ENCODE measurements at places on chromosomes 7 and 10. TPM values are rescaled to one million over a fixed set of nuclear protein-coding genes. Genes with fewer than 3 reads are reported as not detected.

Gene IL6
- total RNA-seq = 8.5 TPM

Gene GDF2
- not detected for total RNA-seq

Gene TMEM196
- total RNA-seq = not detected

- DNase-seq = peak; percentile 37
Measured at GRCh38 chr7:90594751-90595317, 1.3 kb upstream of the CDK14 start.

DNA sequence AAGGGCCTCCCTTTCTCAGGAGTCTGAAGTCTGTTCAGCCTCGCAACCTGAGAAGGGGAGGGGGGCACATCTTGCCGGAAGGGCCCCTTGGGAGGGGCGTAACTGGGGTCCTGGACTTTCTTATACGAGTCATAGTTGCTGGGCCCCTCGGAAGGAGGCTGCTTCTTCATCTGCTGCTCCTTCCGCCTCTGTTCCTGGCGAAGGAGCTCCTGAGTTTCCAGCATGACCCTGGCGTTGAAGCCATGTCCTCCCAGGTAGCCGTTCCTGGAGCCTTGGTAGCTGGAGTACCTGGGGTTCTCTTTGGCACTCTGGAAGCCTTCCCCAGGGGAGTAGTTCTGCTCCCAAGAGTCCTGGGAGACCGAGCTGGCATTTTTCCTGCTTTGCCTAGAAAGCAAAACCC, 703.9 kb downstream of the PARD3 start:
- no peak for DNase-seq

DNA sequence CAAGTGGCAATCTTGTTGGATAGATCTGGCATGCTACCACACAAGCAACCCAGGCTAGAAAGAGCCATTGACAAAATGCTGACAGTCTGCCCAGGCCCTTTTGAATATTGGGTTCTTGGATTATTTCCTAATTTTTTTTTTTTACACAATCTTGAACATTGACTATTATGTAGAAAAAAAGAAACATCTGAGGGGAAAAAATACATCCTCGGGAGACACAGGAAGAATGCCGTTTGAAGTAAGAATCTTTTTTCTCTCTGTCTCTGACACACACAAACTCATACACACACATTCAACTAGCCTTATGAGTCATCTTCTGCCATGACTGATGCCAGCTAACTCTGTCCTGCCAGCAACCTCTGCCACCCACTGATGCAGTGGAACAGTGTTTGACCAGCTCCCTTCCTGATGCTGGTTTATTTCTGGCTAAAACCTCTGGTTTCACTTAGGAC, 47.2 kb downstream of the SORBS1 start:
- DNase-seq = peak; percentile 79

DNA sequence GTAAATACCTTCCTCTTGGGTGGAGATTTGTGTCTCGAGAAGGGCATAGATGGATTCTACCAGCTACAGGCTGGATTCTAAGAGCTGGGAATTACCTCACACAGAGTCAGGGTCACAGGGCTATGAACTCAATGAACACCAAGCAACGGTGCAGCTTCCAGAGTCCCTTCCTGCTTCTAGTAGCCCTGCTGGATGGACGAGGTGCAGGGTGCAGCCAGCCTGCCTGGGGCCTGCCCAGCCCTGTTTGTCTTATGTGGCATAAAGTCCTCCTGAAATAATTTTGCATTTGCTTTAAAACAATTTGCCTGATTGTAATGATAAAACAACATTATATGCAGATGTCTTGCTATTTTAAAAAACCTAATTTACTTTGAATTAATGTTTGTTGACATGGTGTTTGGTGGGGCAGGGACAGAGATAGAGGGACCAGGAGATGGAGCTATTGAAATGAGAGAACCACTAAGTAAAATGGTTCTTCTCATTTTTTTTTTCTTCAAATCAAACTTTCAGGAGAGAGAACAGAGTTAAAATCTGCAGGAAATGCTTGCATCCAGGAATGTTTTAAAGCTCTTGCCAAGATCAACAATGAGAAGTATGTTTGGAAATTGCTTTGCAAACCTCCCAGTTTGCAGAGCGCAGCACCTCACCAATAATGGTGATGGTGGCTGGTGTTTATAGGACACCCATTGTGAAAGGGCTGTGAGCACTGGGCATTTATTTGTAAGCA, 305.4 kb upstream of the PODXL start:
- DNase-seq = no peak

DNA sequence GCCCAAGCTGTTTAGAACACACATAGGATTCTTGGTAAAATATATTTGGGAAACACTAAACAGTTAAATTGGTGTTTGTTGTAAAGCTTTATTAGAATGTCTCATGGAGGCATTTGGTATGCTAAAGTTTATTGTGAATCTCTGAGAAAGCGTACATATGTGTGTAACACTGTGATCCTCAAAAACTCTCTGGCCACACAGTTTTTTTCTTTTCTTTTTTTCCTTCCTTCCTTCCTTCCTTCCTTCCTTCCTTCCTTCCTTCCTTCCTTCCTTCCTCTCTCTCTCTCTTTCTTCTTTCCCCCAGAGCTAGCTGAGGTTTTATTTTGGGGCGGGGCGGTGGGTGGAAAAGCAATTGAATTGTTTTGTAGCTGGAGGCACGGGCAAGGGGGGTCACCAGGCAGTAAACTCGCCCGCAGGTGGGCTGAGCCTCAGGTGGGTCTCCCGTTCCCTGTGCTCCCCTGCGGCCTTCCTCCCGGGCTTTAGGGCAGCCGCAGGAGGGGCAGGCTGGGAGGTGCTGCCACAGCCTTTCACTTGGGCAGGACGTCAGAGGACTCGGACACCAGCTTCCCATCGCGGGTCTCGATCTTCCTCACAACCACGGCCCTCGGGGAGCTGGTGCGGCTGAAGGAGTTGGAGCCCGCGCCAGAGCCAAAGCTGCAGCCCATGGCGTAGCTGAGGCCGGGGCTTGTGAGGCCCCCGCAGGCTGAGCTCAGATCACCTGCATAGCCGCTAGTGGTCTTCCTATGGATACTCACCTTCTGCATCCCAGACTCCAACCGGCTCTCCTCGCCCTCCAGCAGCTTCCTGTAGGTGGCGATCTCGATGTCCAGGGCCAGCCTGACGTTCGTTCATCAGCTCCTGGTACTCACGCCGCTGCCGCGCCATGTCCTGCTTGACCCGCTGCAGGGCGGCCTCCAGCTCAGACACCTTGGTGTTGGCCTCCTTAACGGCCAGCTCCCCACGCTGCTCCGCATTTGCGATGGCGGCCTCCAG, 459.0 kb downstream of the GATA3 start:
- no peak for DNase-seq
